ENCODE measurements at places on chromosomes 6 and 20. TPM values are rescaled to one million over a fixed set of nuclear protein-coding genes. Genes with fewer than 3 reads are reported as not detected.

Gene COL9A3
- total RNA-seq = 8.6 TPM

Gene GCNT2
- total RNA-seq = 28.4 TPM

Gene MCM9
- total RNA-seq = 23.4 TPM

Gene SLC32A1
- not detected for total RNA-seq

Gene LTA
- total RNA-seq = not detected

Gene POU5F1
- not detected for total RNA-seq

Gene FANCE
- total RNA-seq = 22.2 TPM

Gene MLIP
- not detected for total RNA-seq

Gene ZNF391
- 17.0 TPM for total RNA-seq

Data from G401 (cell line).